ENCODE measurements at places on chromosomes 2 and 18. TPM values are rescaled to one million over a fixed set of nuclear protein-coding genes. Genes with fewer than 3 reads are reported as not detected.

DNA sequence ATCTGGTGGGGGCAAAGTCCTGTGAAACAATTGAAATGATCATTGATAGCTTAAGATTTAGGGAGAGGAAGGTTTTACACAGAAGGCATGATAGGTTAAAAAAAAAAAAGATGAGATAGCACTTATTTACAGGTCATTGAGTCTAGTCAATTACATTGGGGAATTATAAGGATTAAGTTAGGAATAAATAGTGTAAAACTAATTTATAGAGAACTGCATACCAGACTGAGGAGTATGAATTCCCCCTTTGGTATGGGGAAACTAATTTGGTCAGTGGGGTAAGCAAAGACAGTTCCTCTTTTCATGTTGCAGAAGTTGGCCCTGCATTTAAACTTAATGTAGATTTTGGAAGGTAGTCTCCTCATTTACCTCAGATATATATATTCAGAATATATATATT is 10.8 kb downstream of the GLS start:
- H3K27me3 ChIP-seq = no peaks in the 10 kb centered on the region
- no peak for DNase-seq
- no peak overlapping the region for H3K4me3 ChIP-seq
- no peak overlapping the region for H3K27ac ChIP-seq
- H3K36me3 ChIP-seq = no peaks in the 10 kb centered on the region

DNA sequence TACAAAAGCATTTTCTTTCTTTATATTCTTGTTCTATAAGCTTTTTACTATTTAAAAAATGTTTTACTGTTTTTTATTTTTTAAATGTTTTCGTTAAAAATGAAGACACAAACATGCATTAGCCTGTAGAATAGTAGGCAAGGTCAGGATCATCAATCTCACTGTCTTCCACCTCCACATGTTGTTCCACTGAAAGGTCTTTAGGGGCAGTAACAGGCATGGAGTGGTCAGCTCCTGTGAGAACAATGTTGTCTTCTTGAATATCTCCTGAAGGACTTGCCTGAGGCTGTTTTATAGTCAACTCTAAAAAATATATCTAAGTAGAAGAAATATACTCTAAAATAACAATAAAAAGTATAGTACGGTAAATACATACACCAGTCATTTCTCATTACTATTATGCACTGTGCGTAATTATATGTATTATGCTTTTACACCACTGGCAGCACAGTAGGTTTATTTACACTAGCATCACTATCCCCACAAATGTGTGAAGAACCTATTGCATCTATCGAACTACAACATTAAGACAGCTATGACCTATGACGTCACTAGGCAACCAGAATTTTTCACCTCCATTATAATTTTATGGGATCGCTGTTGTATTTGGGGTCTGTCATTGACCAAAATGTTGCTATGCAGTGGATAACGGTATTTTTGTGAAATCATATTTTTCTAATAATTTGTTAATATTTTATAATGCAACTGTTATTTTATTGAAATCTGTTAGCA is 764.3 kb downstream of the METTL4 start:
- H3K27me3 ChIP-seq = no peaks in the 10 kb centered on the region
- no peak overlapping the region for H3K27ac ChIP-seq
- no peak overlapping the region for H3K4me3 ChIP-seq

GRCh38 chr2:118925981-118926380 is 16.0 kb upstream of the MARCO start:
- H3K27ac ChIP-seq = no peak overlapping the region
- no peaks in the 10 kb centered on the region for H3K4me1 ChIP-seq
- H3K36me3 ChIP-seq = peaks cover 8% of the 10 kb centered on the region
- no peak for DNase-seq
- no peak overlapping the region for H3K4me3 ChIP-seq

DNA sequence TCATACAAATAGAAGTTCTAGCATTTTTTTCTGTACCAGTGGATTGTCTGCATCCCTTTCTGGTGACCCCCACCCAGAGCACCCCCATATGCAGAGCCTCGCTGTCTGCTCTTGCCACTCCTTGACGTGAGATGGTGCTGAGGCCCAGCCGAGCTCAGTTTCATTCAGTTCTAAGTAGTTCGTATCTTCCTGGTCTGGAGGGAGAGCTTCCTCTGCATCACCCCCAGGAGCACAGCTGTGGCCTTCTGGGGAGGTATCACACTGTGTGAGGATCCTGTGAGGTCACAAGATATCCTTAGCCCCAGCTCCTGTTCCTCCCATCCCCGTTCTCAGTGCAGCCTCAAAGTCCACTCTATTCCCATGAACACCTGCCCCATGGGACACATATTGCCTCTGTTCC is 132.7 kb downstream of the PTGR3 start:
- no peaks in the 10 kb centered on the region for H3K4me1 ChIP-seq
- no peaks in the 10 kb centered on the region for H3K36me3 ChIP-seq
- H3K27ac ChIP-seq = no peak overlapping the region
- peaks cover 14% of the 10 kb centered on the region for H3K27me3 ChIP-seq
- no peak for DNase-seq
- H3K4me3 ChIP-seq = no peak overlapping the region

GRCh38 chr18:10101729-10102128 is 187.9 kb downstream of the VAPA start:
- no peak overlapping the region for H3K27ac ChIP-seq
- DNase-seq = no peak
- H3K4me3 ChIP-seq = peak overlapping the region; percentile 61
- H3K27me3 ChIP-seq = peaks cover 4% of the 10 kb centered on the region
- peaks cover 7% of the 10 kb centered on the region for H3K36me3 ChIP-seq
- H3K4me1 ChIP-seq = peaks cover 20% of the 10 kb centered on the region

CPO gene
- total RNA-seq = not detected

ASB18 gene
- not detected for total RNA-seq

CD8B2 gene
- total RNA-seq = not detected
